ENCODE measurements at places on chromosomes 6 and 20. TPM values are rescaled to one million over a fixed set of nuclear protein-coding genes. Genes with fewer than 3 reads are reported as not detected.

ZBP1 gene
- 10.2 TPM for total RNA-seq

GNAS gene
- 912 TPM for total RNA-seq

GPR63 gene
- 1.6 TPM for total RNA-seq

NKAIN4 gene
- not detected for total RNA-seq

BPI gene
- not detected for total RNA-seq

CST1 gene
- total RNA-seq: not detected

ISM1 gene
- total RNA-seq: 3.7 TPM

ROS1 gene
- total RNA-seq: not detected

PPIL6 gene
- total RNA-seq: not detected

DNA sequence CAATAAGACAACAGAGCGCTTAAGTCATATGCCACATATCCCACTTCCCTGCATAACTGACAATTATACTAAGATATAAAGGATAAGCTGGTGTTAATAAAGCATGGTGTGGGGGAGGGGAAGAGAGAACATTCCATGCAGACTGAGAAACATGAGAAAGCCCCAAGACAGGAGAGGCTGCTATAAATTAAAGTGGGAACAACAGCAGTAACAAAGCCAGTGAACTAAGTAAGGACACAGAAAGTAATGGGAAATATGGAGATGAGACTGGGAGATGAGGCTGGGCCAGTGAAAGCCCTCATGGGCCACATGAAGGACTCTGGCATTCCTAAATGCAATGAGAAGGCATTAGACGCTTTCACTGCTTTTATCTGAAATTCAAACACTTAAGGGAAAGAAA, 41.3 kb downstream of the SESN1 start:
- no peak for DNase-seq

- no peak for DNase-seq
Measured at GRCh38 chr6:56751604-56752003, 108.9 kb upstream of the DST start.

GRCh38 chr20:43032459-43032858, 157.2 kb downstream of the PTPRT start:
- DNase-seq: no peak

DNA sequence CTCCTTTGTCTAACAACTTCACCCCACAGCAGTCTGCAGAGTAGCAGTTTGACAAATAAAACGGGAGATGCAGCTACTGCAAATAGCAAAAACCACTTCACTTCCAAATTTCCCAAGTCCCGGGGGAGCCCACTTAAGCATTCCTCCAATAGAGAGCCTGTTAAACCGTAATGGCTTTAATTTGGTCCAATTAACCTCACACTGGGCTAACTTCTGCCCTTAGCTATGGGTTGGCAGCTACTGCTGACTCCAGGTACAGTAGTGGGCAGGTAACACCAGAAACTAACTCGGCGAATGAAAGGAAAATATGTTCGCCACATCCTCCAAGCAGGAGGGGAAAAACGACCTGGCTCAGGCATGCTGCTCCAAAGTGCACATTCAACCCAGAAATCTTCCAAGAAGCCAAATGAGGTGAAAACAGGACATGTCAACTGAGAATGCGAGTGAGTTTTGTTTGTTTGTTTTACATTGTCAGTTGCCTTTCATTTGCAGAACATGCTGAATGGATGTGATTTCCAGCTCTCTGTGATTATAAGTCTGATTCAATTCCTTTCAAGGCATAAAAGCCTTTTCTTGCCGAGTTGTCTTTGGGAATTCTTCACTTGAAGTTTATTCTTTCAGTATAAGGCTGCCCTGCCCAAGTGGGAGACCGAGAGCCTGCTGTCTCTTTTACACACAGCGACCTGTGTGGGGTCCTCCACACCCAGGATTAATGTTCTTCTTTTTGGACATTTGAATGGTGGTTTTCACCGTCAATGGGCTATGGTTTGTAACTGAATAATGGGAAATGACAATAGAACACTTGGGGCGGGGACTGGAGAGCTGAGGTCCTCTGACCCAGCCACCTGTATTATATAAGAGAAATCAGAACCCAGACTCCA, 117.3 kb upstream of the ARMC2 start:
- DNase-seq: no peak

- DNase-seq: no peak
Measured at GRCh38 chr6:155260686-155261085, 3.1 kb upstream of the CLDN20 start.

GRCh38 chr20:12963416-12963815, 45.4 kb upstream of the SPTLC3 start:
- no peak for DNase-seq

DNA sequence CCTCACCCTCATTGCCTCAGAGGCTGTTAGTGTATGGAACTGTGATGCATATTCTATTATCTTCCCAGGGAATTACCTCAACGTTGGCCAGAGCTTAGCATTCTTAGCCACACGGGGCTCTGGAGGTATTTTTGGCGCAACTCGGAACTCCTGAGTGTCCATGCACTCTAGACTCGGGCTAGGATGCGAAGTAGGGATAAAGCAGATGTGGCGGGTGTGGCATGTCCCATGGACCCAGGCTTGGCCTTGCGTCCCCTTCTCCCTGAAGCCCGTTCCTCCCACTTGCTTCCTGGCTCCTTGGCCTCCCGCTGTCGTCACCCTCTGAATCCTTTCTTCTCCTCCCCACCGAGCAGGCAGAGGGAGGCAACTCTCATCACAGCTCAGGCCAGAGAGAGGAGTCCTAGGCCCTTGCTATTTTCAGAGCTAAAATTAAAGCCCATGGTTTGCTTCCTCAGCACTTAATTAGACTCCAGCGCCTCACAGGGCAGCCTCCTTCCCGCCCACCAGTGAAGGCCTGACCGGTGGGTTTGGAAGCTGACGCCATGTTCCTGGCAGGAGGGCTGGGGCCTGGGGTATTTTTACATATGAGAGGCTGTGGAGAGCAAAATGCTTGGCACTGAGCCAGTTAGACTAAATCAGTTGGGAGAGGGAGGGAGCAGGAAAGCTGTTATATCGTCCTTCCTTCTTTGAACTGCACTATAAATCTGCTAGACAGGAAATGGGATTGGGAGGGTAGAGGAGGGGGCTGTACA, 138.7 kb downstream of the FOXO3 start:
- no peak for DNase-seq

DNA sequence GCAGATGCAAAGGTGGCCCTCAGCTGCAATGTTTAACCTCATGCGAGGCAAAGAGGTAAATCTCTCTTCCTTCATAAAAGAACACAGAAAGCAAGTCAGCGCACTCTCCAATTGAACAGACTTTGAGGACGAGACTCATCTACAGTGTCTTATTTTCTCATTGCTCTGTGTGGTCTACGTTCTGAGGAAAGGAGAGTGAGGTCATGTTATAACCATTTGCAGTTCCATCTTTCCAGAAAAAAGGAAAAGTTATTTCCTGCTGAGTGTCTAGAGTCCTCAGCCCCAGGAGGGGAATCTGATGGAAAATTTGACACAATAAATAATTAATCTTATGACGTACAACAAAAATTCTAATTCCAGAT, 35.6 kb upstream of the THBS2 start:
- DNase-seq: no peak
